Midbrain (tissue), 1 donor: ENCODE measurements at places on chromosomes 5 and 9.

GRCh38 chr9:33017283-33018041, 7.6 kb upstream of the DNAJA1 start:
- DNase-seq, result no peak

- DNase-seq, result no peak
Observed at GRCh38 chr5:23451156-23451555, 56.3 kb upstream of the PRDM9 start.

- no peak for DNase-seq
Observed at GRCh38 chr5:150514708-150515211, 6.8 kb downstream of the NDST1 start.

GRCh38 chr5:37770786-37771185, 69.1 kb downstream of the GDNF start:
- DNase-seq, result no peak

DNA sequence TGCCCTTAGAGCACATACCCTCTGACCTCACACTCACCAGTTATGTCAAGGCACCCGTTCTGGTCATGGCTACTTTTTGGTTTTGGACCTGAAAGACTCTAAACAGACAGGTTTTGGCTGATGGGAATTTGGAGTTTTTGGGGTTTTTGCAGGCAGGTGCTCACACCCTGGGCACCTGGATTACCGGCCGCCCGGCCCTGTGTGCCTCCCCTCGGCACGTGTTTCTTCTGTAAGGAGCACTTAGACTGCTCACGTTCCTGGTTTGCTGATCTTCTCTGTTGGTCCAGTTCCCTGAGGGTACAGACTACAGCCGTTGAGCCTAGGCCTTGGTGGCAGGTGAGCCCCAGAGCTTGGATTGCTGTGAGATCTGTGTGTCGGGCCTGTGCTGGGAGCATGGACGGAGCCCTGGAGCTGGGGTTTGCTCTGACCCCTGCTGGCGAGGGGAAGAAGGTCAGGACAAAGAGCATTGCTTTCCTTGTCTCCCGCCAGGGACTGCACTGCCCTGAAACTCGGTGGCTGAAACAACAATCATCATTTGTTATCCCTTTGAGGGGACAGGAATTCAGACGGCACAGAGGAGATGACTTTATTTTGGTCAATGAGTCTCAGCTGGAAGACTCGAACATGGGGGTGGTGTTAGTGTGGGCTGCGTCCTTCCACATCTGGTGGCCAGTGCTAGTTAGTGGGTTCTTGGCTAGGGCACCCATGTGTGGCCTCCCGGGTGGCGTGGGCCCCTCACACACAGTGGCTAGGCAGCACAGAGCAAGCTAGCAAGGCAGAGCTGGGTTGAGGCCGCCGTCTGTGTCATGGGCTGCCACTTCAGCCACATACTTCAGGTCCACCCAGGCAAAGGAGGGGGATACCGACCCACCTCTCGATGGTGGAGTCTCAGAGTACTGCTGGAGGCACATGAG, 76.4 kb downstream of the EHMT1 start:
- DNase-seq, result peak; percentile 81

DNA sequence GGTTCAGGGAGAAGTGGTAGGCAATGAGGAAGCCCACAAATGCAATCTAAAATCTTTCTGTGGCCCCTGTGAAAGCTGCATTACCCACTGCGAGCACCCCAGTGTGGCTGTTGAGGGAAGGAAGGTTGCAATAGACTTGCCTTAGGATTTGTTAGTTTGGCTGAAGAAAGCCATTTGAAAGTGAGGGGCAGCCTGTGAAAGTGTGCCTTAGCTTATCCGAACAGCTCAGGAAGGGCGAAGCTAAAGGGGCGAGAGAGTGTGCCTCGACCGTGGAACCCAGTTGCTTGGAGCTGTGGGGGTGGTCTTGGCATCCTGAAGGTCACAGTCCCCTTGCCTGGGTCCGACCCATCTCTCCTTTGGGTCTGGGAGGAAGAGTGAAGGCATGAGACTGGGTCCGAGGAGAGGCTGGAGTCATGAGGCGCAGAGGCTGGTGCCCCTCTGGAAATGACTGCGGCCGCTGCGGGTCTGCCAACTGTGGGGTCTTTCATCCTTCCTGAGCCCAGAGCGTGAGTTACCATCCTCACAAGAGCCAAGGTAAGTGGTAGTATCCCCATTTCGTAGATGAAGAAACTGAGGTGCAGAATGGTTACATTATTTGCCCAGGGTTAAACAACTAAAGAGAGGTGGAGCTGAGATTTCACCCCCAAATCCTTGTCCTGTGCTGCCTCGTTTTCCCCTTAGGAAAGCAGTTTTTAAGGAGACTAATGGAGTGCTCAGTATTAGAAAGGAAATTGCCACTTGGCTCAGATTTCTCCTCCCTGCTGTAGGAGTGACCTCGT, 24.4 kb downstream of the SLC25A25 start:
- no peak for DNase-seq
